ENCODE measurements at places on chromosomes 13 and 19. TPM values are rescaled to one million over a fixed set of nuclear protein-coding genes. Genes with fewer than 3 reads are reported as not detected.

DNA sequence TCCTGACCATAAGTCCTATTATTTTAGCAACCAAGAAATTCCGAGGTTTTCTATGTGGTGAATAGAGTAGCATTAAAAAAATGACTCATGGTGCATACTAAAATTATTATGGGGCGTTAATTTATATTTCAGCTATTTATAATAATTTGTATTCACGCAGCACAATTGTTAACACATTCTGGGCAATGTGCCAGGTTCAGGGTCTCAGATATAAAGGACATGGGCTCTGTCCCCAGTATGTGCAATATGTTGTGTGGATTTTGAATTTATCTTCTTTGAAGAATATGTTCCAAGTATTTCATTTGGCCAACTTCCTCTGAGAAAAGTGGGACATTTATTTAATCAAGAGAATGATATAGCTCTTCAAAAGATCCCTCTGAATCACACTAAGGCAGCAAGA, 1434.7 kb upstream of the PRR20A start:
- peak; percentile 41 for DNase-seq

GRCh38 chr13:33509642-33510229, 224.2 kb upstream of the STARD13 start:
- DNase-seq = no peak

GRCh38 chr19:45401815-45402214, 3.1 kb downstream of the PPP1R13L start:
- no peak for DNase-seq

DNA sequence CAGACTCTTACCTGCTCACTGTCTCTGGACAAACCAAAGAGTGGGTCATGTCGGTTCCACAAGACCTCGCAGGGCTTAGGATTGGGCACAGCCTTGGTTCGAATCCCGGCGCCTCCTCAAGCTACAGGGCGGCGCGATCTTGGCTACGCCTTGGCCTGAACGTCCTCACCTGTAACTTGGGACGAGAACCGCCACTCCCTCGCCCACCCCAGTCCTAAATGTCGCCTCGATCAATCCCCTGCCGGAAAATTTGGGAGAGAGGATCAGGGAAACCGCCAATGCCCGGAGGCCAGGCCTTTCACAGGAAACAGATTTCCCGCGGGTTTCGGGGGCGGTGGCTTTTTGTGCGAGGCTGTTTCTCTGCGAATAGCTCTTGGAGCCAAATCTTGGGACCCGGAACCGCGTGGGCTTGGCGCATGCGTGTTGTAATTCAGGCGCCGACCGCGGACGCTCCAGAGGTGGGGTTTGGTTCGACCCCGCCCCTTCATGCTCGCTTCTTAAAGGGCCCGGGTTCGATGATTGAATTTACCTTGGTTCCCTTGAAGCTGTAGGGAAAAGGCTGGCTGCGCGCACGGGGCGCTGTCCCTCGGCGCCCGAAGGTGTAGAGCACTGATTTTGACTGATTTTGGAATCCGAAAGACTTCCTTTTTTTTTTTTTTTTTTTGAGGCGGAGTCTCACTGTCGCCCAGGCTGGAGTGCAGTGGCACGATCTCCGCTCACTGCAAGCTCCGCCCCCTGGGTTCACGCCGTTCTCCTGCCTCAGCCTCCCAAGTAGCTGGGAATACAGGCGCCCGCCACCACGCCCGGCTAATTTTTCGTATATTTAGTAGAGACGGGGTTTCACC, at the start of gene NR2C2AP:
Gene NR2C2AP, minus strand, starts transcription at position 403 of the 845 bp plus-strand sequence. Its CDS starts 354 bp downstream, at position 49.
- DNase-seq = peak; percentile 71

GRCh38 chr13:80058626-80059025, 282.3 kb downstream of the SPRY2 start:
- DNase-seq = no peak

DNA sequence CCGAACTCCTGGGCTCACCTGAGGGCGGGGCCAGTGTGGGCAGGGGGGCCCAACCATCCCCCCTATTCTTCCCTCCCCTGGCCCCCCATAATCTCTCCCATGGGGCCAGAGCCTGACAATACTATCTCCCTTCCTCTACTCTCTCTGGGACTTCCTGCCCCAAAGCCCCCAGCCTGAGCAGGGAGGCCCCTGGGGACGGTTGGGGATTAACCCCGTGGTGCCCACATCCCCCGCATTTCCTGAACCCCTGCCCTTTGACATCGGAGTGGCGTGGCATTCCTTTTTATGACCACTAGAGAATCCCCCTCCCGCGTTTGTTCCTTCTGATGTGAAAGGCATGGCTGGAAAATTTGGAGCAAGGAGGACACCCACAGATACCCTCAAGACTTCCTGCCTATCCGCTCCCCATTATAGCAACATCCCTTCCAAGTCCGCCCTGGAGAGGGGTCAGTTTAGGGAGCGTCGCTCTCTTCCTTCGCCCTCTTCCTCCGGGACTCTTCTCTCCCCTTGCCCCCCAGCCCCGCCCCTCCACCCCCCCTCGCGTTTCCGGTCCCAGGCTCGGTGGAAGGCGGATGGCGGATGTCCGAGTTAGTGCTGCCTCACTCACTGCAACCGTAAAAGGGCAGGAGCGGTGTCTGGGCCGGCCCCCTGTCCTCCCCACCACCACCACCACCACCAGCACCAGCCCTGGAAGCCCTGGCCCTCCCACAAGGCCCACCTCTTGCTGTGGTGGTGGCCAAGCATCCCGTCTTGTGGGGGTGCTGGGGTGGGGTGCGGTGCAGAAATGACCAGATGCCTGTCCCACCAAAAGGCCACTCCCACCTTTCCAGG, 1.8 kb downstream of the VASP start:
- no peak for DNase-seq

DNA sequence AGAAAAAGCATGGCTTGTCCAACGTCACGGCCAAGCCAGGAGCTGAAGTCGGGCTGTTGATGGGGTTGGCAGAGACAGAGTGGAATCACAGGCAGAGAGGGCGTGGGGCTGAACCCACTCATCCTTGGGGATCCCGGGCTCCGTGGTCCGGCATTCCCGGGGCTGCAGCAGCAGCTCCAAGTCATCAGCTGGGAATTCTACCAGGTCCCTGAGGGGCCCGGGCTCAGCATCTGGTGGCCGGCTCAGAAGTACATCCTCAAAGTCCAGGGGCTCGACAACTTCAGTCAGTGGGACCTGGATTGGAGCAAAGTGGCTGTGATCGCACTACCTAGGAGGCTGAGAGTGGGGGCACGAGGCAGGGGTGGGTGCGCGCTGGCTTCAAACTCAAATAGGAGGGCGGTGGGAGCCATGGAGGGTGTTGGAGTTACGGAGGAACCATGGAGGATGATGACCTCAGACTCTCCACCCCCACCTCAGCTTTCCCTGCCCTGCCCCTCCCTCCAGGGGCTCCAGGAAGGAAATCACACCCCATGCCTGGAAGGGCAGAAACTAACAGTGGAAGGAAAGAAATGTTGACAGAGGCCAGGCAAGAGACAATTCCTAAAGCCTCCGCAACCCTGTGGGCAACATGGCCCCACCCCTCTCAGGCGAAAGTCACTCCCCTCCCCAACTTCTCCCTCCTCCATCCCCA, 9.5 kb downstream of the DOCK6 start:
- DNase-seq = no peak

GRCh38 chr13:100208002-100208401, 119.1 kb downstream of the PCCA start:
- DNase-seq = no peak

DNA sequence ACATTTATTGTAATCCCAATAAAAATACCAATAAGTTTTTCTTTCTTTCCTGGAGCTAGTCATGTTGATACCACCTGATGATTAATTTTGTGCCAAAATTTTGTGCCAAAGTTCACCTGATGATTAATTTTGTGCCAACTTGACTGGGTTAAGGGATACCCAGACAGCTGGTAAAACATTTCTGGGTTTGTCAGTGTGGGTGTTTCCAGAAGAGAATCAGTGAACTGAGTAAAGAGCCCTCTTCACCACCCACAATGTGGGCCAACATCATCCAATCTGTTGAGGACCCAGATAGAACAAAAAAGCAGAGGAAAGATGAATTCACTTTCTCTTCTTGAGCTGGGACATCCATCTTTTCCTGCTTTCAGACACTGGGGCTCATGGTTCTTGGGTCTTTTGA, 292.9 kb downstream of the LMO7 start:
- DNase-seq = no peak

- DNase-seq = no peak
Measured at GRCh38 chr19:35975608-35976214, 19.3 kb upstream of the SDHAF1 start.

DNA sequence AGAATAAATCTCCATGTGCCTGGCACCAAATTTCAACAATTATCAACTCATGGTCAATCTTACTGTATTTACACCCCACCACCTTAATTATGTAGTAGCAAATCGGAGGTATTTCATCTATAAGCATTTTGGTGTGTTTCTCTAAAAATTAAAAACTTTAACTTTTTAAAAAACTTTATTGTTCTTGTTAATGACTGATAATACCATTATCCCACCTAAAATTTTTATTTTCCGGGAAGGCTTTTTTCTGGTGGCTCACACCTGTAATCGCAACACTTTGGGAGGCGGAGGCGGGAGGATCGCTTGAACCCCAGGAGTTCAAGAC, 453 bp upstream of the PDCD2L start:
- no peak for DNase-seq

DNA sequence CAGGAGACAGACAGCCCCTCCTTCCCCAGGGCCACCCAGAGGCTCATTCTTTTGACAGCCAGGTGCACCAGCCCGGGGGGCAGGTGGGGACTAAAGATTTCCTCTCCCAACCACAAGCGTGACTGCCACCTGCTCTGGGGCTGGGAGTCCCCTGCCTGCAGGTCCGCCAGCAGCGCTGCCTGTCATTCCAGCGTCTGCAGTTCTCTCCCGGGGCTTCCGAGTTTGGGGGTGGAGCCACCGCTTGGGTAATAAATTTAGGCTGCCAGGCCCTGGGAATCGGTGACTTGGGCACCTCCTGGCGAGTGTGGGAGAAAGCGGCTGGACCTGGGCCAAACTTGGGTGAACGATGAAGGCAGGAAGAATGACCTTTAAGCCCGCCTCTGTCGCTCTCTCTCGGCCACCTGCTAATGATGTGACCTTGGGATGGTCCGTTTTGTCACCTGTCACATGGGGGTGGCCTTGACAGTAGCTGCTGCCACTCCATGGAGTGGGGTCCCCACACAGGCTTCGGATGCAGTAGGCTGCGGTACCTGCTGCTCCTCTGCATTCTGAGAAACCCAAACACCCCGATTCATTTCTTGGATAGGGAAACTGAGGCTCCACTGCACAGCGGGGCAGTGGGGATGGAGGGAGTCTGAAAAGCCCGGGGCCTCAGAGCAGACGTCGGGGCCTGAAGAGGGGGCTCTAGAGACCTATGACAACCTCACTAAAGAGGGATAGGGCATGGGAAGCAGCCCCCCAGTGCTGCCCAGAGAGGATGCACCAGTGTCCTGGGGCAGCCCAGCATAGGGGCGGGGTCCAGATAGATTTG, 12.8 kb downstream of the FUT6 start:
- DNase-seq = no peak

DNA sequence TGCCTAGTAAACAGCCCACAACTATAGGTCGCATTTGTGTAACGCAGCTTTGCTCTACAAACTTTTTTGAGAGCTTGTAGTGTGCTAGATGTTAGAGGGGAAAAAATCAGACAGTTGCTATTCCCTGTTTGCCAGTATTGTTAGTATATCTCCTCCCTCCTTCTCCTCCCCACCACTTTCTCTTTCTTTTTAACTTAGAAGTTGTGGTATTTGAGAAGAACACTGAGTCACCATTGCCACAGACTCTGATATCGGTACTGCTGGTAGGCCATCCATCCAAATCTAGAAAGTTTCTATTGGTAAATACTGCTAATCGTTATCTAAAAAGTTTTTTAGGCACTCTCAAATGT, 666 bp downstream of the POMP start:
- no peak for DNase-seq

- no peak for DNase-seq
Measured at GRCh38 chr13:31962731-31963370, 68.7 kb upstream of the FRY start.

DNA sequence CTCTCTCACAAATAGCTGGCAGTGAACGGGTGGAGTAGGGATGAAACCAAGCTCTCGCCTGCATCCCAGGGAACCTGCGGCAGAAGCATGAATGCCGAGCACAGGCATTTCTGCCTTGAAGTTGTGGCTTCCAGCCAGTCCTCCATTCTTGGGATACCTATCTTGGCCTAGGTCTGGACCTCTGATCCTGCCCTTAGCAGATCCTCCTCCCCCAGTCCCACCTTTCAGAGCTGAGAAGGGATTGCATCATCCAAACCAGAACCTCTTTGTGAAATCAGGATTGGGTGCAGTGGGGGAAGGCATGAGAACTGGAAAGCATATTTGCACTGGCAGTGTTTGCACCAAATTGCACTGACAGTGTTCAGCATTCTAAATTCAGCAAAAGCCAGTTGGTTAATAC, 5.8 kb downstream of the ZNF780A start:
- DNase-seq = no peak

GRCh38 chr19:43408043-43408442, 6.6 kb upstream of the TEX101 start:
- no peak for DNase-seq

GRCh38 chr13:28438598-28439334, 56.2 kb downstream of the FLT1 start:
- no peak for DNase-seq

- no peak for DNase-seq
Measured at GRCh38 chr13:41286370-41286769, 23.0 kb upstream of the MTRF1 start.

APLP1 gene
- polyA plus RNA-seq = 48.5 TPM

ATXN8OS gene
- polyA plus RNA-seq = 0.29 TPM

NMRK2 gene
- polyA plus RNA-seq = not detected

KIRREL2 gene
- 1.8 TPM for polyA plus RNA-seq

PLA2G4C gene
- 5.6 TPM for polyA plus RNA-seq

CCDC70 gene
- polyA plus RNA-seq = not detected

ETV2 gene
- polyA plus RNA-seq = 3.3 TPM

TCF3 gene
- polyA plus RNA-seq = 127 TPM

CGB8 gene
- 0.22 TPM for polyA plus RNA-seq

HSD17B14 gene
- 38.2 TPM for polyA plus RNA-seq

LILRB3 gene
- polyA plus RNA-seq = 1.8 TPM

SBK2 gene
- 0.36 TPM for polyA plus RNA-seq

ZSCAN4 gene
- 0.09 TPM for polyA plus RNA-seq

PRR22 gene
- polyA plus RNA-seq = 2.2 TPM

GNA15 gene
- 1.2 TPM for polyA plus RNA-seq

PALM gene
- 86.3 TPM for polyA plus RNA-seq

CACNG6 gene
- polyA plus RNA-seq = 0.92 TPM

ZNF324B gene
- 5.9 TPM for polyA plus RNA-seq

GIPC3 gene
- 2.8 TPM for polyA plus RNA-seq

Data from left renal pelvis (tissue), 4 donors.